ENCODE measurements at places on chromosomes 16 and 17.
A peak's percentile ranks its signal among the peaks of the same experiment; 100 is the strongest.

DNA sequence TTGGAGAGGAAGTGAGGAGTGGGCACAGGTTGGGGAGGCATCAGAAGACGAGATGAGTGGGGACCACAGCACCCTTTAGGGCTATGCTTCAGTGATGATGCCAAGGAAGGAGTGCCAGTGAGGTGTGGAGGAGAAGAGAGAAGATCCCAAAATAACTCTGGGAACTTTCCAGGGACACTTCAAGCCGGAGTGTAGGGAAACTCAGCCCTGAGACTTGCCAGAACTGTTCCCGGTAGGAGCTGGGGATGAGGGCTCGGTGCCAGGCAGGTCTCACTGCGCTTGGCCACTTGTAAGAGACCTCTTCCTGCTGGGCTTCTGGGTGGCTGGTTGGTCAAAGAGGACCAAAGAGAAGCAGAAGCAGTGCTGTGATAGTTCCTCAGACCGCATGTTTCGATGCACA, 63.6 kb downstream of the SHISA6 start:
- no peak for DNase-seq

- DNase-seq, result no peak
Observed at GRCh38 chr17:56309897-56310296, 156.6 kb downstream of the ANKFN1 start.

GRCh38 chr17:50899005-50899460, 32.9 kb upstream of the TOB1 start:
- no peak for DNase-seq

GRCh38 chr16:55842369-55843104, 9.6 kb upstream of the CES1 start:
- DNase-seq, result peak; percentile 72

DNA sequence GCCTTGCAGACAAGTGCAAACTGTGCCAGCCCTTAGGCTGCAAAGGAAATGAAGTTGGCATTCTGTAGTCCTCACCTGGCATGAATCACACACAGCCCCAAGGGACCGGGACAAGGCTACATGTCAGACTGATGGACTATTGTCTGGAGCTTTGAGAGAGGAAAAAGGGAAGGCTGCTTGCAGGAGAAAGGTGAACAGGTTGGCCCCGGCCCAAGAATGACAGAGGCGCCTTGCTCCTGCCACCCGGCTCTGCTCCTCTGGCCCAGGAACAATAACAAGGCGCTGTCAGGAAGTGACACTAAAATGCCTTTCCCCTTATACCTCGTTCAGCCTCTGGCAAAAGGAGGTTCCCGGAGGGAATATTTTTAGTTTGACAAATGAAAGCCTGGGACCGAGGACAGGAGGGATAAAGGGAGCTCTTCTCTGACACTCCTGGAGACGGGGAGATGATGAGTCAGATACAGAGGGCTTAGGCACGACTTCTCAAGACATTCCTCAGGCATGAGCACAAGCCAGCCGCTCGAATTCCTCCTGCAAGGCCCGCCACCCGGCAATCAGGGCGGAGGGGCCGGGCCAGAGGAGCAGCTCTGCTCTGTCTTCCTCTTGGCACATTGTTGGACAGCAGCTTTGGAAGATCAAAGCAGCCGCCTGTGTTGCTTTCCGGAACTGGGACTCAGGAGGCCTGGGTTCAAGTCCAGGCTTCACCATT, 105.8 kb downstream of the NOG start:
- DNase-seq, result peak; percentile 28

- DNase-seq, result no peak
Observed at GRCh38 chr17:43667947-43668348, 6.2 kb upstream of the MEOX1 start.

- DNase-seq, result no peak
Observed at GRCh38 chr16:50509521-50510341, 38.5 kb upstream of the NKD1 start.

Measured in NCI-H1417 (cell line).